Stimulated activated CD8-positive, alpha-beta memory T cell treated with anti-CD3 and anti-CD28 coated beads, Interleukin-15, amount 100 ng/mL, for 48 hours (primary cell): ENCODE measurements at places on chromosomes 5 and 9.

GRCh38 chr5:74934949-74935751, 69.0 kb upstream of the FAM169A start:
- no peak for DNase-seq

GRCh38 chr5:36365896-36366295, 64.2 kb upstream of the RANBP3L start:
- DNase-seq = no peak

- DNase-seq = no peak
Measured at GRCh38 chr9:95696701-95697100, 178.8 kb upstream of the ERCC6L2 start.

DNA sequence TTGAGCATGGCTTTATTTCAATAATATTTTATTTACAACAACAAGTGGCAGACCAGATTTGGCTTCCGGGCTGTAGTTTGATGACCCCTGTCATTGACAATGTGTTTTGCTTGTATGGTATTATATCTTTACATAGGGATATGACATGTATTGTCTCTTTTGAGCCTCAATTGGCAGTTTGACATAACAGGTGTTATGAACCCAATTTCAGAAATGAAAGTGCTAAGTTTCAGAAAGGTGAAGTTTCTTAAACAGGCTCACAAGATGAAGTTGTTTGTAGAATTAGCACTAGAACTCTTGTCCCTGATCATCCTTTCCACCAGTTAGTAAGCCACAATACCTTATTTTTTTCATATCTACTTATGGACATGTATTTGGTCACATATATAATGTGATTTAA, 303.0 kb upstream of the GRIA1 start:
- no peak for DNase-seq

GRCh38 chr5:66475731-66476130, 120.5 kb upstream of the MAST4 start:
- DNase-seq = no peak

DNA sequence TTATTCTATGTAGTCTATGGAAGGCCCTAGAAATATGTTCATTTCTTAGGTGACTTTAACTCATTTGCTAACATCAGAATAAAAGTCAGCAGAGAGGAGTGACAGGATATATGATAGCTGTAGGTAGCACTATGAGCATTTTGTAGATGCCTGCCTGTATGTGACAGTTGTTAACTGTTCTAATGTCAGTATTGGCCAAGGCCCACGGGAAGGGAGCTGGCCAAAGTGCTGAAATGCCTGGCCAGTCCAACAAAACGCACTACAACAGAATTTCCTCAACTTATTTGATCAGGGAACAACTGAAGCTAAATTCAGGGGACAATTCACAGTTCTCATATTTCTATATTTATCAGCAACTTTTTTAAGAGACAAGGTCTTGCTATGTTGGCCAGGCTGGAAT, 20.8 kb downstream of the SV2C start:
- no peak for DNase-seq

DNA sequence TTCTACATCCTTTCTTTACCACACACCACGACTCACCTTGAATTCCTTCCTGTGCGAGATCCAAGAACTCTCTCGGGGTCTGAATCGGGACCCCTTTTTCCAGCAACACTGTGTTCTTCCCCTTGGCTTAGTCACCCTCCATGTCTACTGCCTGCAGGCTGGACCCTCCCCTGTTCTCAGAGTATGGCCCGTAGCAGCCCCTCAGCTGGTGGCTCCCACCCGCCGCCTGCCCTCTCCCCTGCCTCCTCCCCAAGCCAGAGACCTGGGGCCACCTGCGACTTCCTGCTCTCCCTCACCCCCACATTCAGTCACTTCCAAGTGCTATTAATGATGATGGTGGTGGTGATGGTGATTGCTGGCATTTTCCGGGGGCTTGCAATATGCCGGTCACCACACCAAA, 6.5 kb upstream of the IL4 start:
- no peak for DNase-seq

- DNase-seq = no peak
Measured at GRCh38 chr5:14743601-14744295, 79.2 kb downstream of the OTULIN start.

- DNase-seq = no peak
Measured at GRCh38 chr5:95794070-95794516, 28.4 kb downstream of the GLRX start.

DNA sequence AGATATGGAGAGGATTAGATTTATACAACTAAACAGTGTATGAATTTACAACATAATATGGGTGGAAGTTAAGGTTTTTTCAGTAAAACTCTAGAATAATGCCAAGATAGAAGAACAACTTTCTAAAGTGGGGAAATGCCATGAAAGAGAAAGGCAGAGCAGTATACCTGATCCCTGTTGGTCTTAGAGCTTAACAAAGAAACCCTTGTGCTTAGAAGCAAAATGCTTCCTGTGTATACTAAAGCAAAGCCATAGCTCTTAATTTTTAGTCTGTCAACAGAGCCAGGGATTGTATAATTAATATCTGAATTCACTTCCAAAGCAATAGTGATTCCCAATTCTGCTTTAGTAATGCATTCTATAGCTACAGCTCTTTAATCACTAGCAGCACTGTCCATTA, 14.4 kb downstream of the C9orf85 start:
- no peak for DNase-seq
